ENCODE measurements at places on chromosomes 7 and 10. TPM values are rescaled to one million over a fixed set of nuclear protein-coding genes. Genes with fewer than 3 reads are reported as not detected.

The IDI2 gene
- total RNA-seq: not detected

The ABCB4 gene
- total RNA-seq: 0.14 TPM

The TAS2R60 gene
- not detected for total RNA-seq

The CRCP gene
- 25.5 TPM for total RNA-seq

The EIF3B gene
- total RNA-seq: 252 TPM

The LRIT1 gene
- not detected for total RNA-seq

The LIPM gene
- not detected for total RNA-seq

Data from activated CD8-positive, alpha-beta T cell treated with anti-CD3 and anti-CD28 coated beads for 36 hours (primary cell).